ENCODE measurements at places on chromosomes 2 and 18.

DNA sequence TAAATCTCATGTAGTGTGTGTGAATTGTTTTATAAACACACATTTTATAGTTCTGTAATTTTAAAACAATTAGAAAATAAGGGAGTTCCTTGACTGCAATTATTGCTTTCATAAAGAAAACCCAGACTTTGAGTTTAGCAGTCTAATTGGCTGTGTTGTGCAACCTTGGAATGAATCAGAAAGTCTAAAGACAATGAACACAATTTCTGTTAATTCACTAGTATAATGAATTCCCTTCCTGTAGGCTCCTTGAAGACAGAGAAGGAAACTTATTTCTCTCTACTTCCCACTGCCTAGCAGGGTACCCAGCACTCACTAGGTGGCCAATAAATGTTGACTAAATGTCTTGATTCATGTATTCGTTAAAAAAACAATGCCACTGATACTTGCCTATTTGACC is 79.9 kb downstream of the ANTXR1 start:
- DNase-seq = no peak

GRCh38 chr2:132671151-132671835 is 1.3 kb upstream of the LYPD1 start:
- DNase-seq = no peak

DNA sequence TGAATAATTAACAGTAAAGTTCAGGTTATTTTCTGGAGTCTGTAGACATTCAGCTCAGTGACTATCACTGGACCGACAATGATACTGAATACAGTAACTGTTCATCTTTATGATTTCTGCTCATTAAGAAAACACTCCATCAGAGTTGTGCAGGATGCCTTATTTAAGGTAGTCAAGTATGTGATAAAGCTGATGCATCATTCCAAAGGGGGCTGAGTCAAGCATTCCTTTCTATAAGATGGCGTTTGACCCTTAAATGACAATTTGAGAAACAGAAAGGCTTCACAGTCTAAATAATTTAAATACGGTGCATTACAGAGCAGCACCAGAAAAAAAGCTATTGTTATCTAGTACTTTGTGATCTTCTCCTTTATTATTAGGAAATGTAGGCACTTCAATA is 131.1 kb downstream of the CDH2 start:
- DNase-seq = no peak

GRCh38 chr2:32942793-32943485 is 3.8 kb upstream of the LTBP1 start:
- DNase-seq = no peak

GRCh38 chr2:71749671-71750101 is 296.3 kb downstream of the DYSF start:
- DNase-seq = no peak

GRCh38 chr2:120235681-120236080 is 12.5 kb upstream of the TMEM185B start:
- DNase-seq = no peak

- DNase-seq = no peak
These were observed 89.0 kb downstream of the MARCHF4 start for GRCh38 chr2:216283038-216283900.

DNA sequence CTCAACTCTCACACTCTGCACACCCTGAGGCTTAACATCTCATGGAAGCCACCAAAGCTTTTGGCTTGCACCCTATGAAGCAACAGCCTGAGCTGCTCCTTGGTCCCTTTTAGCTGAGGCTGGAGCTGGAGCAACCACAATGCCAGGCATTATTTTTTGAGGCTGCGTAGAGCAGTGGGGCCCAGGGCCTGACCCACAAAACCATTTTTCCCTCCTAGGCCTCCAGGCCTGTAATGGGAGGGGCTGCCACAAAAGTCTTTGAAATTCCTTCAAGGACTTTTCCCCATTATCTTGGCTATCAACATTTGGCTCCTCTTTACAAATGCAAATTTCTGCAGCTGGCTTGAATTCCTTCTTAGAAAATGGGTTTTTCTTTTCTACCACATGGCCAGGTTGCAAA is 39.8 kb downstream of the CTNNA2 start:
- no peak for DNase-seq

DNA sequence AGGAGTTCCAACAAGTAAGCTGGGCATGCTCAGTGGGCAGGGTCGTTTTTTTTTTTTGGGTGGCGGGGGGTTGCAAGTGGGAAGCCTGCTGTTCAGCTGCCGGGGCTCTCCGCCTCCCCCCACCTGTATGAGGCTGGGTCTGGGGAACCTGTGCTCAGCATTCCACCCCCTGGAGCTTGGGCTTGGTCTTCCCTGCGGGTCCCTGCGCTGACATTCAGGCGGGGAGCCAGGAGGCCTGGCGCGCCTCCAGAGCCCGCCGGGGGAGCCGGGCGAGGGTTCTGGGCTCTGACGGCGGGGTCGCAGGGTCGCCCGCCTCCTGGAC is 822 bp upstream of the GPD2 start:
- DNase-seq = no peak

- no peak for DNase-seq
These were observed 1356.5 kb upstream of the LRRTM1 start for GRCh38 chr2:81661081-81661480.

- DNase-seq = no peak
These were observed 179.4 kb upstream of the SESTD1 start for GRCh38 chr2:179444056-179444455.

DNA sequence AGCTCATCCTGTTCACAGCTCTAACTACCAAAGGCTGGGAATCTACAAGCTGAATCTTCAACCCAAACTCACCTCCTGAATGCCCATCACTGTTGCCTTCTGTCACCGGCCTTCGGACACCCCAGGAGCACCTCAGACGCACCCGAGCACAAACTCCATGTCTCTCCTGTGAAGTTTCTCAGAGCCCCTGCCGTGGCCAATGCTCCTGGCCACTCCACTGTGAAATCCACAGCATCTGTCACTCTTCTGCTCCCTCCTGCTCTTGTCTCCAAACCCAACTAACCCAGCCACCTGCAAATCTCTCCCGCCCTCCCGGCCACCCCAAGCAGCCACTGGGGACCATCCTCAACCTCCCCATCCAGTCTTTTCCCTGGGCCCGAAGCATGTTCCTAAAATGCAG is 457.9 kb upstream of the SALL3 start:
- DNase-seq = no peak

GRCh38 chr2:170026361-170026760 is 151.6 kb upstream of the MYO3B start:
- no peak for DNase-seq

DNA sequence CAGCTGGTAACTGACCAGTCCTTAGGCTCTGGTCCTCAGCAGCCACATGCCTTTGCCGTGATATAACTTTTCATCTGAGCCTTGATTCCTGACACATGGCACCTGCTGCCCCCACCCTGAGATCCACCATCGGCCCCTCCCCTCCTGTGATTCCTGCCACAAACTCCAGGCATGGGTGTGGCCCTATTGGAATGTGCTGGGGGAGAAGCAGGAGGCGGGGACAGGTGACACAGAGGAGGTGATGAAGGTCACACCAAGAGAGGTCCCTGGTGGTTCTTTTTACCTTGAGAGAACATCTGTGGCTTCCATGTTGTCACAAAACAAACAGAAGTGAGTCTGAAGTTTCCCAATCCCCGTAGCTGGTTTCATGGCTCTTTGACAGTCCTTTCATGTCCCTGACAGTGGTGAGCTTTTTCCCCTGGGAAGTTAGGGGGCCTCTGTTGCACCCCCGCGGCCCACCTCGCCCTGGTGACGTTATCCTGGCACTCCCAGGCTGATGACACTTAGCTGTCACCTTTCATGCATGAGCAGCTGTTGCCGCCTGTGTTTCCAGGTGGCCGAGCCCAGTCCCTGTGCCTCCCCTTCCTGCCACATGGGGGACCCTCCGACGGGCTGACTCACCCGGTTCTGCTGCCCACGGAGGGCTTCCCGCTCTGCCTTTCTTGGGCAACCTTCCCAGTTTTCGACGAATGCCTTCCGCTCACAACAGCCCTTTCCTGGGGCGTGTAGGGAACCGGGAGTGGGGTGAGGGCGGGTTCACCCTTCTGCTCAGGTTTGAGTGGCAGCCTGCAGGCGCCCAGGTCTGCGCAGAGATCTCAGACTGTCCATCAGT is 66.3 kb upstream of the GLI2 start:
- no peak for DNase-seq

- no peak for DNase-seq
These were observed 160.8 kb downstream of the PMAIP1 start for GRCh38 chr18:60060578-60060977.

DNA sequence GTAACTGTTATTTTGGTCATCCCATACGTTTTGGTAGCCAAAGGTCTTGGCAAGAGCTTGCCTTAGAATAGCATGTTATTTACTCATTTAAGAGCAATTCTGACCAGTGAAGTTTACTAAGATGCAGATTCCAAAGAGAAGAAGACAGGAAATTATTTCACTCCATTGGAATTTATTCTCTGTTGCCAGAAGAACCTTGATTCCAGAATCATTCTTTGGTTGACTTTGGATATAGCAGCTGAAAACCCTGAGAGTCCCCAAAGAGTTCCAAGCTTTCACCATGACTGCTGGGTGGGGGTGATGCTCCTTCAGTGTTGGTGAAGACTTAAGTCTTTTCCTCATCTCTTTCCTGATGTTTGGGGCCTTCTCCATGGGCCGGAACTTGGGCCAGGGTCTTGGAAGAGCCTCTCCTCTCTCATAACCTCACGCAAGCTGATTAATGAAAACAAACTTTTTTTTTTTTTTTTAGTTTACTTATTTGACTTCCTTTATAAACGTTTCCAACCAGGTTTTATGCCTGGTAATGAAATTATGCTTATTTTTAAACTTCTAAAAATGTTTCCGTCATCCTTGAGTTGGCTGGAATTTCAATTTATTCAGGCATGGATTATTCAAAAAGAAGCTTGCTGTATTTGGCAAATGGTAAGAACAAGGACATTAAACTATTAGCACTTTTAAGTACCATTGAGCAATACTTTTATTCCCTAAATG is 192.0 kb downstream of the MTX2 start:
- DNase-seq = no peak

Measured in stimulated activated CD4-positive, alpha-beta T cell treated with anti-CD3 and anti-CD28 coated beads, Interleukin-1b, Interleukin-23, amount 100 ng/mL, for 24 hours (primary cell).